ENCODE measurements at places on chromosomes 16 and 17.
A peak's percentile ranks its signal among the peaks of the same experiment; 100 is the strongest.

GRCh38 chr17:13957636-13958035 lies 111.7 kb upstream of the COX10 start:
- DNase-seq, result no peak

- DNase-seq, result no peak
These were observed 2.4 kb downstream of the LRRC45 start for GRCh38 chr17:82025401-82026107.

- no peak for DNase-seq
These were observed 9.8 kb downstream of the SLC35B1 start for GRCh38 chr17:49698005-49698404.

GRCh38 chr17:59542960-59543635 lies 22.3 kb upstream of the DHX40 start:
- DNase-seq, result no peak

DNA sequence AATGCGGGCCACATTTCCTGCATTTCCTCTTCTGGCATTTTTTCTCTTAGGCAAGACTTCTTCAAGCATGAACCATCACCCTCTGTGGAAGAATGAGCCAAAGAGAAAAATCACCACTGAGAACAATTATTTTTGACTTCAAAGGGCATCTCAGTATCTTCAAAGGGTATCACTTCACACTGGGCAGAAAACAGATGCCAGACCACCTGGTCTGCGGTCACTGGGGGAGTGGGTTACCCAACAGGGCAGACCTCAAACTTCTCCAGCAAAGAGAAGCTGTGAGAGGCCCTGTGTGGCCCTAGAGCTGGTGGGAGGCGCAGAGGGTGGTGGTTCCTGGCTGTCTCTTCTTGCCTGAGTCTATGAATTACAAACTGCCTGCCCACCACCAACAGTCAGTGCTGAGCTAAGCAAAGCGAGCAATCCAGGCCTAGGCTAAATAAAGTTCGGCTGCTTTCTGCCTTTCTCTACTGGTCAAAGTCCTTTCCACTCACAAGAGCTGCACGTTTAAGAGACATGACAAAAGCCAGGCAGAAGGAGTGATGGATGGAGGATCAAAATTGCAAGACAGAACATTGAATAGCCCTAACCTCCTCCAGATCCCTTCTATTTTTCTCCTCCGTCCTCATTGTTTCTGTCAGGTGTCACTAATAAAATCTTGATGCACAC lies 602.7 kb upstream of the CDH5 start:
- no peak for DNase-seq

GRCh38 chr17:48470388-48471034 lies 40.5 kb upstream of the SKAP1 start:
- no peak for DNase-seq

GRCh38 chr17:30568117-30568430 lies 90.9 kb downstream of the GOSR1 start:
- no peak for DNase-seq

DNA sequence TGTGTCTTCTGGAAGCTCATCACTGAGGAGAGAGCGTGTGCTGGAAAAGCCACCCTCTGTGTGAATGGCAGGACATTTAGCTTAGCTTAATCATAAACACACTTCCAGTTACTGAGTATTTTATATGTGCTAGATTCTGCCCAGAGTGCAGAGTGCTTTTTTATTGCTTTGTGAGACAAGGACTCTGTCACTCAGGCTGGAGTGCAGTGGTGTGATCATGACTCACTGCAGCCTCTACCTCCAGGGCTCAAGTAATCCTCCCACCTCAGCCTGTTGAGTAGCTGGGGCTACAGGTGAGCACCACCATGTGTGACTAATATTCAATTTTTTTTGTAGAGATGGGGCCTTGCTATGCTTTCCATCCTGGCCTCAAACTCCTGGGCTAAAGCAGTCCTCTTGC lies 61.4 kb upstream of the IRX3 start:
- DNase-seq, result no peak

- DNase-seq, result no peak
These were observed 1.0 kb upstream of the ARMC5 start for GRCh38 chr16:31458073-31458843.

- DNase-seq, result no peak
These were observed 1.3 kb downstream of the GSPT1 start for GRCh38 chr16:11914210-11915113.

DNA sequence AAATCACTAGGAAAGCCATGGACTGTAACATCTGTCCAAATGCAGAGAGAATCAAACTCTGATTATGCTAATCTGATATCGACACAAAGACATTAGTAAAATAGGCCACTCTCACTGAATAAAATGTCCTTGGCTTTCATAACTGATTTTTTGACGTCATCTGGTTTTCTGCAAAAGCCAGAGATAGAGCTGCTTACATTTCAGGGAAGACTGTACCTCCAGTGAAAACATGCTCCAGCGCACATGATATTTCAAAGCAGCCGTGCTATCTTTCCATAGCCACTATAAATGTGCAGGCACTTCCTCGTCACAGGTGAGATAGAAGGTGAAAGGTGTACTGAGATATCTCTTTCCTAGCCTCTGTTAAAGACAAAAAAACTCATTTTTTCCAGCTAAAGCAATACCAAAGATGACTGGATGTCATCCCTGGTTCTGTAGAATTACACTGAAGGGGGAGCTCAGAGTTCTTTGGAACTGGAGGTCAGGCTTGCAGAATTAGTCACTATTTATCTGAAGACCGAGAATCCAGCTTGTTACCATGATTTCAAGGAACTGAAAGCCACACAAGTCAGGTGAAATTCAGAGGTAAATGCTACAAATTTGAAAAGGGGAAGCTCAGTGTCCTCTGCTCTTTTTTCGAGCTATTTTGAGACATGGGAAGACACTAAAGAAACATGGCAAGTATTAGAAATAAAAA lies 249.5 kb downstream of the CA10 start:
- no peak for DNase-seq

DNA sequence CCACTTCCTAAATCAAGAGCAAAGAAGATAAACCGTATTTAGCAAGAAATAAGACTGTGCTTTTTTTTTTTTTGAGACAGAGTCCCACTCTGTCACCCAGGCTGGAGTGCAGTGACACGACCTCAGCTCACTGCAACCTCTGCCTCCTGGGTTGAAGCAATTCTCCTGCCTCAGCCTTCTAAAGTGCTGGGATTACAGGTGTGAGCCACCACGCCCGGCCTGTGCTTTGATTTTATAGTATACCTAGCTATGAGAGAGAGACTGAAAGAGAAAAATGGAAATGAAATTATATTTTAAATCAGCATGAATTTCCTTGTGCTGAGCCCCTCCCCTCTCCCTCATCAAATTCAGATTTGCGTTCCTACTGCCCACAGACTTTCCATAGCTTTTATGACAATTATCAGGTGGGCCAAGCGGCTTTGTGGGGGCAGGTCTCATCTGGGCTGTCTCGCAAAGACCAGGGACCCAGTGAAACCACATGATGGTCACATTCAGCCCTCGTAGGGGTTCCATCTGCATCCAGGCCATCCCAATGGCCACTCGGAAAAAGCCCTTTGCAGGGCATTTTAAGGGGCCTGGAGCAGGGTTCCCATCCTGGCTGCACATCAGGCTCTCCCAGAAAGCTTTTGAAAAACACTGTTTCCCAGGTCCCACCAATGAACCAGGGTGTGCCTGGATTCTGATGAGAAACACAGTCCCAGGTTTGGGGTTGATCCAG lies 8.5 kb downstream of the CACNG1 start:
- no peak for DNase-seq

- DNase-seq, result no peak
These were observed 6.9 kb downstream of the LMF1 start for GRCh38 chr16:963913-964312.

- DNase-seq, result no peak
These were observed 76.6 kb downstream of the IRF8 start for GRCh38 chr16:85975451-85975981.

DNA sequence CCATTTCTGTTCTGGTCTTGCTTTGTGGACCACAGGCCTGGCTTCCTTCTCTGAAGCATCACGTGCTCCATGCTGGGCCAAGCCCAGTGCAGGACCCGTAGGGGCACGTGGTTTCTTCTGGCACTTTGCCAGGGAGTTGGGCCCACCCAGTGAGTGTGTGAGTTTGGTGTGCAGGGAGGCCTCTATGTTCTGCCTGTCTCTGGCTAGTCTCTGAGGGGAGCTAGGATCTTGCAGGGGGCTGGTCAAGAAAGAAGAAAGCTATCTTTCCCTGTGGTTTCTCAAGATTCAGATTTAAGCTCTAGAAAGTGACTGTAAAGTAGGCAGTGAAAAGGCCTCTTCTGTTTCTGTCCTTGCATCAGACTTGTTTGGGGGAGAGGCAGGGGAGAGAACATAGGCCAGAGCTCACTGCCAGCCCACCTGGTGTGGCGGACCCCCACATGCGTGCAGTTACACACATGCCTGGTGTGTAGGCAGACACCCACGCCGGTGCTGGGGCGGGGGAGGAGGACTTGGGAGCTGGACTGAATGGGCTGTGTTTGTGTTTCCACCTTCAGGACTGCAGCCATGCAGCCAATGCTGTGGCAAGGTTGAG lies 11.8 kb downstream of the LASP1 start:
- DNase-seq, result no peak

- no peak for DNase-seq
These were observed 4.2 kb downstream of the PLA2G15 start for GRCh38 chr16:68249371-68249770.

GRCh38 chr16:11051430-11051829 lies 107.1 kb downstream of the CLEC16A start:
- no peak for DNase-seq

- no peak for DNase-seq
These were observed 286.7 kb downstream of the IRX3 start for GRCh38 chr16:53999841-54000240.

DNA sequence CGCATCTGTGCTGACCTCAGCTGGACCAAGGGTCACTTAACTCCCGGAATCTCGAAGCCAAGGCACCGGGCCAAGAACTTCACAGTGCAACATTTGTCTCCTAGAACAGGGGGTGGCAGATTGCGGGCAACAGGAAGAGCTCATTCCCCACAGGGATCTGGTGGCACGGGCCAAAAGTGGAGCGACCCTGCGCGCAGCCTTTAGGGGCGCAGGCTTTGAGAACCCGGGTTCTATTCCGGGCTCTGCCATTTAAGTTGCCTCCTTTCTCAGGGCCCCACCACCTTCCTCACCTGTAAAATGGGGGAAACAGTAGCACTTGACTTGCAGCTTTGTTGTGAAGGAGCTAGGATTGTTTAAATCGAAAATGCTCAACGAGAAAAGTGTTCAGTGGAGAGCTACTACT lies 651 bp downstream of the SHMT1 start:
- DNase-seq, result no peak

- no peak for DNase-seq
These were observed 11.5 kb upstream of the DUSP14 start for GRCh38 chr17:37478187-37478586.

GRCh38 chr16:72840631-72841381 lies 207.1 kb downstream of the ZFHX3 start:
- DNase-seq, result no peak

DNA sequence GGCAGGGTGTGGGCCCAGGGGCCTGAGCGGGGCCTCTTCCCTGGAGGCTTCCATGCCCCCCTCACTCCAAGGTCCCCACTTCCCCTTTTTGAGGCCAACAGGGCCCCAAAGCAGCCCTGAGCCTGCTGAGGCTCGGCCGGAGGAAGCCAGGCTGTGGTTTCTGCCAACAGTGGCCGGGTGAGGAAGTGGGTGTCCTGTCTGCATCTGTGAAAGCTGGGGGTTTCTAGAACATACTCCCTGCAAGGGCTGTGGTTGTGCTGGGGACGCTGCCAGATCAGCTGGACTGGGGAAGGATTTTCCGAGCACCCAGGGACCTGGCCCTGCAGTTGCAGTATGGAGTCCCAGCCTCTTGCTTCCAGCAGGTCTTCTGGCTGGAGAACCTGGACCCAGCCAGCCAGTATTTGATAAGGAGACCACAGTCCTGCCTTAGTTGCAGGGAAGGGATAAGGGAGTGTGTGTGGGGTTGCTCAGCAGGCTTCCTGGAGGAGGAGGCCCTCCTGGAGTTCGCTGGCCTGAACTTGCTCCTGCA lies 15.7 kb downstream of the ADCY7 start:
- DNase-seq, result peak; percentile 60

GRCh38 chr17:11182430-11182829 lies 58.6 kb upstream of the SHISA6 start:
- DNase-seq, result no peak

- no peak for DNase-seq
These were observed 94.6 kb upstream of the SMIM36 start for GRCh38 chr17:55605705-55606487.

DNA sequence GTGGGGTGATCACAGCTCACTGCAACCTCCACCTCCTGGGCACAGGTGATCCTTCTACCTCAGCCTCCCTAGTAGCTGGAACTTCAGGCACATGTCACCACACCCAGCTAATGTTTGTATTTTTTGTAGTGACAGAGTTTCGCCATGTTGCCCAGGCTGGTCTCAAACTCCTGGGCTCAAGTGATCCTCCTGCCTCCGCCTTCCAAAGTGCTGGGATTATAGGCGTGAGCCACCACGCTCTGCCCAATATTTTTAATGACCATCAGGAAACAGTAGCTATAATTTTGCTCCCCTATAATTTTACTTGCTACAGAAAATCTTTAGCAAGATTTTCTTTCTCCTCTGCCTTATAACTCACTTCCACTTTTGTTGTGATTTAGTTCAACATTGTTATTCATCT lies 29.7 kb upstream of the APPBP2 start:
- no peak for DNase-seq

- DNase-seq, result no peak
These were observed 1.6 kb downstream of the CD7 start for GRCh38 chr17:82315703-82316358.

DNA sequence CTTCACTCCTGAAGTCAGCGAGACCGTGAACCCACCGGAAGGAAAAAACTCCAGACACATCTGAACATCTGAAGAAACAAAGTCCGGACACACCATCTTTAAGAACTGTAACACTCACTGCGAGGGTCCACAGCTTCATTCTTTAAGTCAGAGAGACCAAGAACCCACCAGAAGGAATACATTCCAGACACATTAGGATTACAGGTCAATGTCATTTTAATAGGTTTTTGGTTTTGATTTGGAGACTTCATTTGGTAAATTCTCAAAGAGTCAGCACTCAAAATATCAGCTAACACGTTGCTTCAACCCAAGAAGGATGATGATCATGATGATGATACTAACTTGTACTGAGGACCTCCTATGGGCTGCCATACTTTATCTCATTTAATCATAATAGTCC lies 7.6 kb upstream of the BMERB1 start:
- no peak for DNase-seq
